ENCODE measurements at places on chromosomes 3 and 15.

DNA sequence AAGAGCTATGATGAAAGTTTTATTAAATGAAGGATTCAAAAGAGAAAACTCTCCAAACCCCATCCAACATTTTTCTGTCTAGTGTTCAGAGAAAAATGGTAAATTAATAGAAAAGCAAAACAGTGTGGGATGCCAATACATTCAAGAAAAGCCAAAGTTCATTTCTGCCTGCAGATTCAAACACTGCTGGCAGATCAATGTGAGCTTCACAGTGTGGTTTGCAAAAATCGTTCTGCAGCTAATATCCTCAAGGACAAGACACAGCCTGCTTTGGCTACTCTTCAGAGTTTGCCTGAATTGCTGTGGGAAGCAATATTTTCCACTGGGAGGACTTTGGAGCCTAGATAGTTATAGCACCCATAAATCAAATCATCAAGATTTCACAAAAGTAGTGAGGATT, 619.9 kb upstream of the SUCLG2 start:
- no peak for DNase-seq

DNA sequence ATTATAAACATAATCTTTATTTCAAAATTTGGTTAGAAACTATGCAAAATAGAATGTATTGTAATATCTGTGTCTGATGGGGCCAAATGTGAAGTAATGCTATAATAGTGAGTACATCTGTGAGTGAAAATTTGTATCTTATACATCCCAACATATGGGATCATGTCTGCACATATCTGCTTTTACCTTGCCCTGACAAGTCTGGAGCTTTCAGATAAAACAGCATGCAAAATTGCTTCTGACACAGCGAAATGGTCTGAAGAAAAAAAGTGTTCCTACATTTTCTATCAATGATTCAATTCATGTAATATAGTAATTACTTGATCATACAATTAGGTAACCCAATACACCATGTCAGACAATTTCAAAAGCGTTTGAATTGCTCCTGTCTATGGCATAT, 58.1 kb upstream of the P3H2 start:
- no peak for DNase-seq

GRCh38 chr3:24496529-24497482, 2.2 kb upstream of the THRB start:
- no peak for DNase-seq

DNA sequence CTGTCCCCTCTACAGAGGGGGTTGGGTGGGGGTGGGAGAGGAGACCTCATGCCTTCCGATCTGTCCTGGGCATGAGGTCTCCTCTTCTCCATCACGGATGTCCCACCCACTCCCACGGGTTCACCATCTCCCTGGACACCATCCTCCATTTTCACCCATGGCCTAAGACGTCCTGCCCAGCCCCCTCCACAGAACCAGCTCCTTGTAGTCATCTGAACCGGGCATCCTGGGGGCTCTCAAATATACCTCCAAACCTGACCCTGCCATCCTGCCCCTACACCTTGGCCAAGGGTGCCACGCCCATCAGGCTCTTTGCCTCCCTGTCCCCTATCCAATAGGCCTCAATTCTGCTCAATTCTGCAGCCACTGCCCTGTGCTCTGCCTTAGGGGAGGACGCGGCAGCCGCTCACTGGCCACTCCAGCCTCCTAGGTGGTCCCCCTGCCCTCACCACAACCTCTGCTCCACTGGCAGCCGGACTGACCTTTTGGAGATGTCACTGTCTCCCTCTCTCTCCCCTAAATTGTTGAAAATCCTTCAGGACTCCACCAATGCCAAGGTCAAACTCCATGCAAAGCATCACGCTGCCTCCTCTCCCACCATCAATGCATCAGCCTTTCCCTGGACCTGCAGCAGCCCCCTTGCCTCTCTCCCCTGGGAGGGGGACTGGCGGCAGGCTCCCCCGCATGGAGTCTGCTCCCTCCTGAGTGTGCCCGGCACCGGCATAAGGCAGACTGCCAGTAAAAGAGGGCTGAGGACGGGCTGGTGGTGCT, 9.4 kb upstream of the ANPEP start:
- DNase-seq, result no peak

GRCh38 chr3:171159024-171159821, 132.7 kb upstream of the SLC2A2 start:
- no peak for DNase-seq

DNA sequence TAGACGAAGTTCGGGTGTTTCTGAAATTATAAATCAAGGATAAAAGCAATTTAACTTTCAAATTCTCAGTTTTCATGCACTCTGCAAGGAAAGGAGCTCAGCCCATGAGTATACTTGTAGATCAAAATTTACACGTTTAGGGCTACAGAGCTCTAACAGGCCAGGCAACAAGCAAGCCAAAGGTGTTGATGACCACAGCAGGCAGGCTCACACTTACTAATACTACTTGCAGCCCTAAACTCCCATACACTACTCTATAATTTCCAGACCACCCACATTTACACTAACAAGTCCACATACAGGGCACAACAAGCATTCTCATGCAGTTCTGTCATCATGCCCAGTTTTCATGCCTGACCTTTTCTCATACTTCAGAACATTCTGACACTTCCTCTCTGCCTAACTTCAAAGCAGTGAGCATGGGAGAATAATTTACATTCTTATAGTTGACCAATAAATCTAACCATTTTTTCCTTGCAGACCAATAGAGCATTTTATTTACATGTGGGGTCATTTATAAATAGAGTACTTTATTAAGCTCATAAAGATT, 124.7 kb upstream of the FRMD4B start:
- DNase-seq, result no peak

- no peak for DNase-seq
Observed at GRCh38 chr15:97993310-97993738, 32.8 kb downstream of the ARRDC4 start.

DNA sequence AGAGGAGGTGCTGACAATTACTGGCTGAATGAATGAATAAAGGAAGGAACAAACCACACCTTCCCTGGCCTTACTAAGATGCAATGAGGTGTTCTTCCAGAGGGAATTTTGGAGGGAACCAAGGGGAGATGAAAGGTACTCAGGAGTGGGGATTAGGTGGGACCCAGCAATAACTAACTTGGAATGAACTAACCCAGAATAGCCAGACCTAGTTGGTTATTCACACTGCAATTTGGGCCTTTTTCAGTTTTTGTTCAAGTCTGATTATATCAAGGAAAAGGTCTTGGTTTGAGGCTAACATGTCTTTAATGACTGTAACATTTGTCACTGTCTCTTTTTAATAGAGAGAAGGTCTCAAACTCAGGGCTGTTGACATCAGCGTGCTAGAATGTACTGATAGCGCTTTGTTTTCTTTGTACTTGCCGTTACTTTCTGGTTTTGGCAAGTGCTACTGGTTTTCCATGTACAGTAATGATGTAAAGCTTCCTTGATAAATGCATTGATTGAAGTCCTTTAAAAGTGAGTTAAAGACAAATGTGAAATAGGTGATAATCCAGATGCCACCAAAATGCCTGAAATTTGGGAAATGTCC, 3.2 kb upstream of the PLXND1 start:
- DNase-seq, result no peak

GRCh38 chr15:89192766-89193165, 28.6 kb downstream of the RLBP1 start:
- DNase-seq, result no peak

- peak; percentile 26 for DNase-seq
Observed at GRCh38 chr3:141644931-141645330, 93.2 kb upstream of the RNF7 start.

DNA sequence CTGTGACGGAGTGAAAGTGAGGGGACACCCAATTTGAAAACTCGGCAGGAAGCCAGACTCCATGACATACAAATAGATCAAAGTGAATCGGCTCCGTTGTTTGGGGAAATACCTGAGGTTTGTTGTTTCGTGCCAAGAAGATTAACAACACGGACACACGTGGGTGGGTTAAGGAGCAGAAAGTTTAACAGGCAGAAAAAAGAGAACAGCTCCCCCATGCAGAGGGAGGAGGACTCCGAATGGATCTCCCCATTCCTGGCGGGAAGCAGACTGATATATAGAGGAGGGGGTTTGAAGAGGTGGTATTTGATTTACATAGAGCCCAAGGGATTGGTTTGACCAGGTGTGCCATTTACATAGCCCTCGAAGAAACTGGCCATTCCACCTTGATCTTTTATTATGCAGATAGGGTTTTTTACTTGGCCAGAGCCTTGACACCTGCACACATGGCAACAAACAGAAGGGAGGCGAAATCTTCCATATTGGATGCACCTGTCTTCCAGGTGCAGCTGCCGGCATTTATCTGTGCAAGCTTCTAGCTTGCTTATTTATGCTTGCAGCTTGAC, 4.8 kb upstream of the SACM1L start:
- no peak for DNase-seq

- DNase-seq, result no peak
Observed at GRCh38 chr3:111476701-111477100, 65.3 kb upstream of the CD96 start.

- no peak for DNase-seq
Observed at GRCh38 chr3:55658690-55659562, 171.8 kb upstream of the WNT5A start.

DNA sequence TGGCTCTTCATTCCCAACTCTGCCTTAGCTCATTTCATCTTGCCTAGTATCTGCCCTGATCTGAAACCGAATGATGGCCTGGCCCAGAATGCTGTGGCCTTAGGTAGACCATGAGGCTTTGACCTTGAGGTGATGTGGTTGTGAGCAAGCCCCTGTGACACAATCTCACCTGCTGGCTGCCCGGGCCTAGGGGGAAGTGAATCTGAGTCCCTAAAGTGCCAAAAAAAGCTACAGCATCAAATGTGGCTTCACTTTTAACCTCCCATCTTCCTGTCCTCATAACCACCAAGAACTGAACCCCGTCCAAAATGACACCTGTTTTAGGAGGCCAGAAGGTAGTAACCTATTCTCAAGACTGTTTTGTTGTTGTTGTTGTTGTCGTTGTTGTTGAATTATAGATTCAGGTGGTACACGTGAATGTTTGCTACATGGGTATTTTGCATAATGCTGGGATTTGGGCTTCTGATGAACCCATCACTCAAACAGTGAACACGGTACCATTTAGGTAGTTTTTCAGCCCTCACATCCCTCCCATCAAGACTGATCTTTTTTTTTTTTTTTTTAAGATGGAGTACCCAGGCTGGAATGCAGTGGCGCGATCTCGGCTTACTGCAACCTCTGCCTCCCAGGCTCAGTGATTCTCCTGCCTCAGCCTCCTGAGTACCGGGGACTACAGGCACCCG, 54.6 kb downstream of the MCCC1 start:
- DNase-seq, result no peak

DNA sequence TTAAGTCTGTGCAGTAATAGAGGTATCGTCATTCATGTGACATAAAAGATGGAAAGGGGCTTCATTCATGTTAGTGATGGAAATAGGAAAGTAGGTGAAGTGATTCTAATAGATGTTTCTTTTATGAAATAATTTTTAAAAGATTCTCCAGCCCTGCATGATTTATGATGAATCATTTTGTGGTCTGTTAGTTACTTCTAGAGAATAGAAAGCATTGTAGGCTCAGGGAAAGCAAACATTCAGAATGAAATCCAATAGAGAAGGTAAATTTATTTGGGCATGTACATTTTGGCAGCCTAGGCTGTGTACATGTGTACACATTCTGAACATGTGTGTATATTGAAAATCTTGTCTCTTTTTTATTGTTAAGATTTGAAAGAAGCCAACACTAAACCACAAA, 23.1 kb downstream of the PPARG start:
- DNase-seq, result no peak

GRCh38 chr15:60744826-60745460, 266.0 kb upstream of the ICE2 start:
- no peak for DNase-seq

DNA sequence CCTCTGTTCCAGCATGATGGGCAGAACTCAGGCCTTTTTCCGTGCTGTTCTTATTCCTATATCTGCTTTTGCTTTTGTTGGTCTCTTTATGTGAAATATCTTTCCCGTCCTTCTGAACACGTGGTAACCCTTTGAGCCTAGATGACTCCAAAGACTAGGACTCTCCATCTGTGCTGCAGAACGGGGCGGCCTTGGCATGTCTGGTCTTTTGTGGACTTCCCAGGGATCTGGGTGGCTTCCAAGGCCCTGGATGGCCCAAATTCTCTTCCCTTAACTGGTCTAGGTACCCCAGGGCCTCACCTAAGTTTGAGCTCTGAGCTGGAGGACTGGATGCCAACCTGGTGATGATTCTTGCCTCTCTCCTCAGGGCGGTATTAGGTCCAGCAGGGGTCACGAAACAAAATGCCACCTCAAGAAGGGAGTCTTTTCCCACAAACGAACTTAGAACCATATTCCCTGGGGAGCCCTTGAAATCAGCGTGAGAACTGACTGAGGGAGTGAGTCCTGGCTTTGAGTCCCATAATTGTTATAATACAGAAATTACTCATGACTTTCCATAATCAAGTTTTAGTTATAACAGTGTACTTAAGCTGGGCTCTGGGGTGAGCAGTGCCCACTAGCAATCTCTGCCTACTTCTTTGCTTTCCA, 13.8 kb downstream of the TLNRD1 start:
- no peak for DNase-seq

GRCh38 chr15:52208306-52208946, 17.2 kb upstream of the GNB5 start:
- DNase-seq, result peak; percentile 34

DNA sequence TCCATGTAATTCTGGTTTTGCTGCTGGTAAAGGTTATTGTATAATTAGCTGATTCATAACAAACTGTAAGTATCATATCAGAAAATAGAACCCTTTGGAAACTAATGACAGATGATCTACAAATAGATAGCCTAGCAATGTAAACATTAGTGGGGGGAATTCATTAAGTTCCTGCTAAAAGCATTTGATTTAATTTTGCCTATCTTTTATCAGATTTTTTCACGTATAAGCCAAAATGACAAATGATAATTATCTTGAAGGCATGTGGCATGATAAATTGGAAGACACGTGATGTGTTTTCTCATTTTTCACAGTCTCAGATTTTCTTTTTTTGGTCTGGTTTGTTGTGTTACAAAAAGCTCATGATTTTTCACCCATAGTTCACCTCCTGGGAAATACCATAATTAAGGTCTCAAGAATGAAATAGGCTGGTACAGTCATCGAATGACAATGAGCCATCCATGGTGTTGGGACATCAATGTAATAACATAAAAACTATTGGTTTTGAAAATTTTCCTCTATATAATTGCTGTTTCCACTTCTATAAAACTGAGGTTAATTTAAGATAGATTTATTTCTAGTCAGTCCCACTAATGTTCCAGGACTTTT, 325.9 kb upstream of the TBL1XR1 start:
- no peak for DNase-seq

GRCh38 chr15:77804210-77804609, 171.5 kb upstream of the LINGO1 start:
- DNase-seq, result no peak

GRCh38 chr3:7744850-7745249, 756.8 kb upstream of the LMCD1 start:
- no peak for DNase-seq

GRCh38 chr3:53130179-53131061, at the start of gene RFT1:
Gene RFT1 (minus strand): TSS chr3:53130435. CDS start chr3:53130400, 35 bp downstream.
- DNase-seq, result peak; percentile 96

- DNase-seq, result no peak
Observed at GRCh38 chr3:138461246-138461645, 26.8 kb downstream of the ESYT3 start.
